ENCODE measurements at places on chromosomes 13 and 19. TPM values are rescaled to one million over a fixed set of nuclear protein-coding genes. Genes with fewer than 3 reads are reported as not detected.

The TEX29 gene
- polyA plus RNA-seq: not detected

- DNase-seq: no peak
Measured at GRCh38 chr19:21322528-21322927, 6.7 kb downstream of the ZNF708 start.

DNA sequence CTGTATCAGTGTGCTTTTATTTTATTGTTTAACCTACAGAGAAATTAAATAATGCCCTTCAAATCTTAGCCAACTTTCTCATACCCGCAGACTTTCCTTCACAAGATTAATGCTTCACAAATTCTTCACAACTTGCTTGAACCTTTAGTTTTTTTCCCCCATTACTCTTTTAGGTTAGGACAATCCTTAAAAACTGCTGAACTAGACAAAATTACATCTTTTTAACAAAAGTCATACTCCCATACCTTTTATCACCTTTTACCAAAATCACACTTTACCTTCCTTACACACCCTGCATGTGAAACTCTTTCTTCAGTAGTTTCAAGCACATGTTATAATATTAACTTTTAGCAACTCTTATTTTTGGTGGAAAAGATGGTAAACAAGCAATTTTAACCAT, 58.5 kb downstream of the SCGB2B2 start:
- DNase-seq: no peak

The JOSD2 gene
- polyA plus RNA-seq: 73.7 TPM

The COMP gene
- polyA plus RNA-seq: 1.8 TPM

DNA sequence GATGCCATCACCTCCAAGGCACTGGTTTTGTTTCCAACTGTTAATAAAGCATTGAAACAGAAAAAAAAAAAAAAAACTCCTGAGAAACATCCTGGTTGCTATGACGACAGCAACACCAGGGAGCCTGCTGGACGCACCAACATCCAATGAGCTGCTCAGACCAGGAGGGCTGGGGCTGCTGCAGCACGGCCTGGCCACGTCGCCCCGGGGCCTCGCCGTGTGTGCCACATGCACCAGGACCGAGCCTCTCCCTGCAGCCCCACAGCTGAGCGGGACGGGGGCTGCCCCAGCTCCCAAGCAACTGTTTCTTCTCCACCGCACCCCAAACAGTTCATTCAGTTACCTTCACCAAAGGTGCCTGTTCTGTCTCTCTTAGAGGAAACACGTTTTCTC, 54.5 kb downstream of the RASA3 start:
- peak; percentile 67 for DNase-seq

The MRPL34 gene
- 369 TPM for polyA plus RNA-seq

- no peak for DNase-seq
Measured at GRCh38 chr13:46622630-46623256, 69.8 kb downstream of the LRCH1 start.

The PNMA8A gene
- 12.5 TPM for polyA plus RNA-seq

The ZNF134 gene
- polyA plus RNA-seq: 5.8 TPM

GRCh38 chr19:33603377-33603776, 18.4 kb upstream of the CHST8 start:
- no peak for DNase-seq

The ZFP82 gene
- 4.5 TPM for polyA plus RNA-seq

- DNase-seq: peak; percentile 49
Measured at GRCh38 chr19:6732803-6733337, 4.5 kb downstream of the GPR108 start.

The DZIP1 gene
- 26.7 TPM for polyA plus RNA-seq

GRCh38 chr13:19074519-19074918, 107.1 kb downstream of the TUBA3C start:
- DNase-seq: no peak

The POLD1 gene
- 17.8 TPM for polyA plus RNA-seq

DNA sequence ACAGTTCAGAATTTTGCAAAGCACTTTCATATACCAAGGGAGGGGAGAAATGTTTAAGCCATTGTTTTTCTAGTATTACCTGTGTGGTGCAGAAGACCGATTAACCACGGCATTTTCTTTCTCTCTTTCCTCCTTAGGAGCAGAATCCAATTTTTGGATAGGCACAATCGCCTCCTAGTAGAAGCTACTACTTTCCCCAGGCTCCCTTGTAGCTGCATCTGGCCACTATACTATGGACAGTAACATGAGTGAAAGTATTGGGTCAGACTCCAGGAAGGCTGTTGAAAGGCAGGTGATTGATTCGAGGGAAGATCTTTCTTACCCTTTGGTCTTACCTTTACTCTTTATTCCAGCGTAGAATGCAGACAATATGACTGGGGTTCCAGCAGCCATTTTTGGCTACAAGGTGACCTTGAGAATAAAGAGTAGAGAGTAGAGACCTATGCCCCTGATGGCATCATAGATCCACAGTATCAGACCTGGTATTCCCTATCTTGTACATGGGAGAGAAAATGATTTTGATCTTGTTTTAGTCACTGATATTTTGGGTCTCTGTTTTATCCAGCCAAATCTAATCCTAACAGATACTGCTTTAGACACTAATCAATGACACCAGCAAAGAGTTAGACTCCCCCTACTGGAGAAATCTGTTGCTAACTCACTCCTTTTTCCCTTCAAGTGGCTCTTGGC, 77.0 kb downstream of the LRRC63 start:
- DNase-seq: peak; percentile 60

DNA sequence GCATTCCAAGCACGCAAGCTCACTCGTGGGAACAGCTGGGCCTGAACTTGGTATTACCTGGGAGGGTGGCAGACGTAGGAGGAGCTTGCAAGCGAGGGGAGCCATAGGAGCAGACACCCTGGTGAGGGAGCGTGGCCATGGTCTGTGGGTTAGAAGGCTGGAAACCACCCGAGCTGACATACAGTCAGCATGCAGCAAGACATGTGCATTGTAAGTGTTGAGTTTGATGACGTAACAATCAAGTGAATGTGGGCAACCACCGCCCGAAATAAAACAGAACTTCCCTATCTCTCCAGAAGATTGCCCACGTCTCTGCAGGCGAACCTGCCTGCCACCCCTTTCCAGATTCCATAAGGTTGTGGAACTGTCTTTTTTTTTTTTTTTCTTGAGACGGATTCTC, 26.8 kb downstream of the UBXN6 start:
- DNase-seq: no peak

Measured in kidney (tissue), 22 donors.